Esophagus muscularis mucosa (tissue), 4 donors: ENCODE measurements at places on chromosomes 12 and 14. TPM values are rescaled to one million over a fixed set of nuclear protein-coding genes. Genes with fewer than 3 reads are reported as not detected.

DNA sequence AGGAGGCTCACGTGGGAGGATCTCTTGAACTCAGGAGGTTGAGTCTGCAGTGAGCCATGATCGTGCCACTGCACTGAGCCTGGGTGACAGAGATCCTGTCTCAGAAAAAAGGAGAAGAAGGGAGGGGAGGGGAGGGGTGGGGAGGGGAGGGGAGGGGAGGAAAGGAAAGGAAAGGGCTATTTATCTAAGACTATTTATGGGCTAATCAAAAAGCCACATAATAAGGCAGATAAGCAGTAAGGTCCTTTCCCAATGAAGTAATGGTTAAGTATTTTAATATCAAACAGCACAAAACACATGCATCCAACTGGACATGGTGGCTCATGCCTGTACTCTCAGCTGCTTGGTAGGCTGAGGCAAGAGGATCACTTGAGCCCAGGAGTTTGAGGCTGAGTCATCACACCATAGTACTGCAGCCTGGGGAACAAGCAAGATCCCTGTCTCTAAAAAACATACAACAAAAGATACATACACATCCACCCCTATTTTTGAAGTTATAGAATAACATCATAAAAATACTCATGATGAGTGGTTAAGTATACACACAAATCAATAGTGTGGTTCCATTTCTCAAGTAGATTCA lies 9.7 kb downstream of the PAWR start:
- no peak for DNase-seq

DNA sequence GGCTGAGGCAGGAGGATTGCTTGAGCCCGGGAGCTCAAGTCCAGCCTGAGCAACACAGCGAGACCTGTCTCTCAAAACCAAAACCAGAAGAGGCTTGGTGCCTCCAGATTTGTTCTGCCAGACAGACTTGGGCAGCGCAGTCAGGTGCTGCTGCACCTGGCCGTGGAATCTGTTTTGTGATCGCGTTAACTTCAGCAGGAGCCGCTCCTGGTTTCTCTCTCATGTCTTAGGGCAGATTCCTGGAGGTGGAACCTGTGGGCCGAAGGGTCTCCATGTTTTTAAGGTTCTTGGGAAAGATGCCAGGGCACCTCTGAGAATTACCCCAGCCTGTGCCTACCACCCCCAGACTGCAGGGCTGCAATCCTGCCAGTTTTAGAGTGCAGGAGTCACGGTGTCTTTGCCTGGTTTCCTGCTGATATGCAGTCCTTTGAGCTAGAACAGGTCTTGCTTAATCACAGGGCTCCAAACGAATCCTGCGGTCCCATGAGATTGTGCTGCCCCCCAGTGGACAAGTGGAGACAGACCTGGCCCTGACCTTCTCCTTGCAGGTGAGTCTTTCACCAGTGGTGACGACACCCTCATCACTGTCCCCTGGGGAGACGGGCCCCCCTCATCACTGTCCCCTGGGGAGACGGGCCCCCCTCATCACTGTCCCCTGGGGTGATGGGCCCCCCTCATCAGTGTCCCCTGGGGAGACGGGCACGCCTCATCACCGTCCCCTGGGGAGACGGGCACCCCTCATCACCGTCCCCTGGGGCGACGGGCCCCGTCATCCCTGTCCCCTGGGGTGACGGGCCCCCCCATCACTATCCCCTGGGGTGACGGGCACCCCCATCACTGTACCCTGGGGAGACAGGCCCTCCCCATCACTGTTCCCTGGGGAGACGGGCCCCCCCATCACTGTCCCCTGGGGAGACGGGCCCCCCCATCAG lies 37.6 kb downstream of the PACS2 start:
- peak; percentile 95 for DNase-seq

- DNase-seq = no peak
These were observed 50.1 kb upstream of the LIMA1 start for GRCh38 chr12:50333441-50333840.

GRCh38 chr12:4603421-4603820 lies 41.4 kb downstream of the DYRK4 start:
- DNase-seq = peak; percentile 12

DNA sequence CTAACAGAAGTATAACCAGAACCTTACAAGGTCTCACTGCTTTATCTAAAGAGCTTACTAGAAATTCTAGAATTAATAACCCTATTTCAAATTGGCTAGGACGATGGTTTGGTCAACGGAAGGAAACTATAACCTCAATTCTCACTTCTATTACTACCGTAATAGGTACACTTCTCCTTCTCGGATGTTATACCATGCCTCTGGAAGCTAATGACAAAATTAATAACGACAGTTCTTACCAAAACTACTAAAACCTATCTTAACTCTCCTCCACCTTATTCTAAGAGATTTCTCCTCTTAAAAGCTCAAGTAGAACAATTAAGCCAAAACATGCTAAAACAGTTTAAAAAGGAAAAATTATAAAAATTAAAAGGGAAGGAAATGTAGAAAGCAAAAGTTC lies 23.7 kb upstream of the UBC start:
- DNase-seq = no peak

DNA sequence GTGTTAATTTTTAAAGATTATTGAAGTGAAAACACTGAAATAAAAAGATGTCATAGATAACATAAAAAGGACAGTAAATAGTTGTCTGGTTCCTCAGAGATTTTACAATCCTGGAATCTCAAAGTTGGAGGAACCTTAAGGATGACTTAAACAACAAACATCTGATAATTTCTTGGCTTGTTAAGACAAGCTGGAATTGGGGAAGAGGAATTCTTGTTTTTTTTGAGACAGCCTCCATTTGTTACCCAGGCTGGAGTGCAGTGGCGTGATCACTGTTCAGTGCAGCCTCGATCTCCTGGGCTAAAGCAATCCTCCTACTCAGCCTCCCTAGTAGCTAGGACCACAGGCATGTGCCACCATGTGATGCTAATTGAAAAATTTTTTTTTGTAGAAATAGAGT lies 2.3 kb downstream of the ZNF410 start:
- DNase-seq = no peak

DNA sequence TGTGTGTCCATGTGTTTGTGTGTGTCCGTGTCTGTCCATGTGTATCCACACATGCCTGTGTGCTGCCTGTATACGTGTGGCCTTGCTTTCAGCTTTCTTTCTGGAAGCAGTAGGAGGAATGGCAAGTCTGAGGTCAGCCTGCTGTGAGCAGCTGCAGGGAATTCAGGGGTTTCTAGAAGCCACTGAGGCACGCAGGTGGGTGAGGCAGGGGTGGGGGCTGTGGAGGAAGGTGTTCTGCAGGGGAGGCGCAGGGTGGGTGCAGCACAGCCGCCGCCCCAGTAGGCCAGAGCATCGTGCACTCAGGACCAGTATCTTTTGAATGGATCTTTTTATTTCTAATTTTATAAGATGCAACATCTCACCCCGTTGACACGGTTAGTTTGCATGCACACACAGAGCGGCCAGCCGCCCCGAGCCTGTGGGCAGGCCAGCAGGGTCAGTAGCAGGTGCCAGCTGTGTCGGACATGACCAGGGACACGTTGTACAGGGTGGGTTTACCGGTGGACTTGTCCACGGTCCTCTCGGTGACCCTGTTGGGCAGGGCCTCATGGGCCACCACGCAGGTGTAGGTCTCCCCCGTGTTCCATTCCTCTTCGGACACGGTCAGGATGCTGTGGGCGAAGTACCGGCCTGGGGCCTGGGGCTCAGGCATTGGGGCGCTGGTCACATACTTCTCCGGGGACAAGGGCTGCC lies 327.7 kb downstream of the TMEM121 start:
- DNase-seq = no peak

- no peak for DNase-seq
These were observed 53.7 kb downstream of the GALNT4 start for GRCh38 chr12:89470741-89471509.

DNA sequence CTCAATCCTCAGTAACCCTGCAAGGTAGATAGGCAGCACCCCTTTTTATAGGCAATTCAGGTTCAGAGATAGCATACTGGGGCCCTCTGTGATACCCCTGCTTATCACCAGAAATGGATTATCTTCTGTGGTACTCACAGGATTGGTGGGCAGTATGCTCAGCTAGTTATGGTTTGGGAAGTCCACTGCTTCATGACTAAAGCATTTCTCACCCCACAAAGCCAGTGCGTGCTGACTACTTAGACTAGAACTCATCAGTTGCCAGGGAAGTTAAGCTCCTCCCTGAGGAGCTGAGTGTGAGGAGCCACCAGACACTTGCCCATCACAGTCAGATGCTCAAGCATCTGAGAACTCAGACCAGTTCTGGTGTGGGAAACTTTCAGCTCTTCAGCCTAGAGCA lies 76.3 kb downstream of the SCAF11 start:
- DNase-seq = no peak

The SDSL gene
- 3.6 TPM for total RNA-seq

GRCh38 chr14:61950340-61950739 lies 188.1 kb downstream of the SNAPC1 start:
- no peak for DNase-seq

DNA sequence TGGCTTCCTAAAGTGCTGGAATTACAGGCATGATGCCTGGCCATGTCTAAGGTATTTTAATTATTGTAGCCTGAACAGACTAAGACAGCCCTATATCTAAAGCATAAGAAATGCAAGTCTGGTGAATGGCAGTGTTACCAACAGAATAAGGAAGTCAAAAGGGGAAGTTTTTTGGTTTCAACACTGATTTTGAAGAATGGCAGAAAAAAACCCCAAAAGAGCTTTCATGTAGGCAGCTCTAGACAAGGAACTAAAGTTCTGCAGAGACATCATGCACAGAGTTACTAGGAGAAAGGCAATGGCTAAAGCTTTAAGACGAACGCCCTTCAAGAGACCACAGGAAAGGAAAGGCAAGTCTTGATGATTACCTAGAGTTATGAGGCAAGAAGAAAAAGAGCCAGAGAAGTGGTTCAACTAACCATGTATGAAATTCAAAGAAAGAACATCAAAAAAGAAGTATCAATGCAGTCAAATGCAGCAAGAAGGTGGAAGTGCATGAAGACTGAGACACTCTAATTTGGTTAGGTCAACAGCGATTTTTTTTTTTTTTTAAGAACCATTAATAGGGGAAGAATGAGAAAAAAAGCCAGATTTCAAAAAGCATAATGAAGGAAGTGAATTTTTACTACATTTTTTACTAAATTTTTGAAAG lies 50.8 kb downstream of the RPS6KA5 start:
- no peak for DNase-seq

DNA sequence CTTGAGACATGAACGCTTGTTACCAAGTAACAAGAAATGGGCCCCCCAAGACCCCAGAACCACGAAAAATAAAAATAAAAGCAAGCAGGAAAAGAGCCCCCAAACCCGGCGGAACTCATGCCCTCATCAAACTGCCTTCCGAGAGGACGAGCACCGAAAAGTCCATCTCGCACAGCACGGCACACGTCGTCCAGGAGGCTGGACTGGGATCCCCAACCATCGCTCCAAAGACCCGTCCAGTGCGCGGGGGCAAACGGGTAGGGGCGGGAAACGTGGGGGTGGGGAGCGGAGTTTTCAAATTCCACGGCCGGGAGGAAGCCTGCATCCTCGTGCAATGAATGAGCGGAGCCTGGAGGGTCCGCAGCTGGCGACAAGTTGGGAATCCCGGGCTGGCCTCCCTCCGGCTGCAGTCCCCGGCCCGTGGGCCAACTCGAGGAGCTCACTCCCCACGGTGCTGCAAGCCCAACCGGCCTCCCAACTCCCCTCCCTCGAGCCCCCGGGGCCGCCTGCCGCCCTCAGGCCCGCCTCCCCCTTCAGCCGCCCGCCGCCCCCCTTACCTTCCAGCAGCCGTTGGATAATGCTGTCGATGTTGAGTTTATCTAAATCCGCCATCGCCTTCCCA lies 484 bp downstream of the PPP1CC start:
- DNase-seq = no peak

- no peak for DNase-seq
These were observed 10.8 kb downstream of the KCNK10 start for GRCh38 chr14:88312257-88312656.

- DNase-seq = no peak
These were observed 36.9 kb downstream of the PLEKHA5 start for GRCh38 chr12:19166387-19166786.

The AMDHD1 gene
- total RNA-seq = 0.17 TPM

GRCh38 chr14:58832095-58832521 lies 194.3 kb downstream of the DACT1 start:
- DNase-seq = no peak

The RAD9B gene
- total RNA-seq = 1.7 TPM

GRCh38 chr12:100234591-100235304 lies 32.1 kb downstream of the DEPDC4 start:
- DNase-seq = no peak

- DNase-seq = no peak
These were observed 874 bp upstream of the RNU6-8 start for GRCh38 chr14:32203928-32204357.

- DNase-seq = no peak
These were observed 156.4 kb upstream of the SYT10 start for GRCh38 chr12:33596061-33596460.

DNA sequence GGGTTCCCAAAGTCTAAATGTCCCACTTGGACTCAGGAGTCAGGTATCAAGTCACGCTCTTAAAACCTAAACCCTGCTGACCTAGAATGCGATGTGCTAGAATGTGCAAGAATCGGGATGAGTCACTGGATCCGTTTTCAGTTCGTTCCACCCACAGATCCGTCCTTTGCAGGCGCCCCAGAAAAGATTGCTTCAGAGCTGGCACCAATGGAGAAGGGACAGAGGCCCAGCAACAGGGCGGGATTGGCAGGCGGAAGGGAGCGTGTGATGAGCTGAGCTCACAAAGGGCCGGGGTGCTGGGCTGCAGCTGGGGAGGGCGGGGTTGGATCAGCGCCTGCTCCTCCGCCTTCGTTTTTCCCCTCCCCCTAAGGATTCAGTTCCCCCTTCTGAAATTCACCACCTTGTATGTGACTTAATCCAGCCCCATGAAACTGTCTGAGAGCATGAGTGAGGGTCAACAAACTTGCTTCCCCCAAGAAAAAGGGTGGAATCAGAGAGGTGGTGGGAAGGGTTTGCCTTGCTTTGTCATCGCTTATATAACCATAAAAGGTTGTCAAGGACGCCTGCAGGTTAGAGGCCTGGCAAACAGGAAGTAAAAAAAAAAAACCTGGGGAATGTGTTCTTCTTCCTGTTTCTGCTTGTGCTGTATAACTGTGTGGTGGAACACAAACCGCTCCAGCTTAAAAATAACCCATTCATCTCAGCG lies 2.8 kb upstream of the UBC start:
- DNase-seq = peak; percentile 99

GRCh38 chr12:66808606-66809005 lies 129.7 kb upstream of the GRIP1 start:
- no peak for DNase-seq

The RGS6 gene
- total RNA-seq = 2.1 TPM

The NKX2-1 gene
- not detected for total RNA-seq

DNA sequence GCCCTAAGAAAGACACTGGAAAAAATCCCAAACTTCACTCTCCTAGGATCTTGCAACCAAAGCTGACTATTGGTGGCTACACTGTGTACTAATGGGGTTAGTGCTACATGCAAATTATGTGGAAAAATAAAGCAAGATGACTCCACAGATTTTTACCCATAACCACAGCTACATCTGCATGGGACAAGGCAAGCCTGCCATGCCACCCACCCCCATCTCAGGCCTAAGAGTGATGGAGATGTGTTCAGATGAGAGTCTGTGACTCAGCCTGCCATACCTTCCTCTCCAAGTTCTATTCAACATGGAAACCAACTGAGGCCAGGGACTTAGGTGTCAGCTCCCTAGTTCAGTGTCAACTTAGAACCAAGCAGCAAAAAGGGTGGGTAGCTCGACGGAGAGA lies 206.2 kb downstream of the PELI2 start:
- no peak for DNase-seq

The GALC gene
- total RNA-seq = 14.5 TPM

The RPL10L gene
- not detected for total RNA-seq

- no peak for DNase-seq
These were observed 25.0 kb upstream of the APPL2 start for GRCh38 chr12:105261010-105261409.
